ENCODE measurements at places on chromosomes 12 and 14.

DNA sequence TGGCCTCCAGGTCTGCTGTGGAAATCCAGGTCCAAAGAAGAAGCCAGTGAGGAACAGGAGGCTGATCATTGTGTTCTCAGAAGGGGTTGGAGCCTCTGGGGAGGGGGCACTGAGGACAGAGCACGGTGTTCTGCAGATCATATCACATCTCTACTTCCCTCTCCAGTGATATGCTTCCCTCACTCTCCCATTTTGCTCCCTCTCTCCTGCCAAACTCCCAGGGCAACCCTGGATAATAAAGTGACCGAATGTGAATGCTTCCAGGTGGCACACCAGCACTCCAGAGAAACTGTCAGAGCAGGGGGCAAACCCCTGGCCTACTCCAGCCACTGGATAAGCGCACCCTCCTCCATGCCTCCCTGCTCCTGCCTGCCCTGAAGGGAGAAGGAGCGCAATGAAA lies 57.8 kb downstream of the DPF3 start:
- DNase-seq: no peak

- DNase-seq: peak; percentile 59
Measured at GRCh38 chr12:46219877-46220655, 48.8 kb downstream of the SLC38A1 start.

GRCh38 chr12:95473231-95473883 lies 595 bp upstream of the METAP2 start:
- peak; percentile 66 for DNase-seq

DNA sequence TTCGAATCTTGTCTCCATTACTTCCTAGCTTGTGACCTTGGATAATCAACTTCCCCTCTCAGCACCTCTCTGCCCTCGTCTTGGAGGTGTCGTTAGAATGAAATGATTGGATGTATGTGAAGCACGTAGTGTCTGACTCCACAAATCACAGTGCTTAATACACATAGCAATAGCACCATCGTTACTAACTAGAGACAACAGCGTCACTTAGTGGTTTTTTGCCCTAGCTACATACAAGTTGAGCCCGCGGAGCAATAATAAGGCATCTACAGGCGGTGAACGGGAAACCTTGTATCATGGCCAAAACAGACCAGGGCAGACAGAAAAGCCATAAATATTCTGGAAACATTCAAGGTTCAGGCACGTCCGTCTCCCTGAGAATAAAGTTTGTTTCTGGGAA lies 154.9 kb downstream of the ASCL4 start:
- no peak for DNase-seq

DNA sequence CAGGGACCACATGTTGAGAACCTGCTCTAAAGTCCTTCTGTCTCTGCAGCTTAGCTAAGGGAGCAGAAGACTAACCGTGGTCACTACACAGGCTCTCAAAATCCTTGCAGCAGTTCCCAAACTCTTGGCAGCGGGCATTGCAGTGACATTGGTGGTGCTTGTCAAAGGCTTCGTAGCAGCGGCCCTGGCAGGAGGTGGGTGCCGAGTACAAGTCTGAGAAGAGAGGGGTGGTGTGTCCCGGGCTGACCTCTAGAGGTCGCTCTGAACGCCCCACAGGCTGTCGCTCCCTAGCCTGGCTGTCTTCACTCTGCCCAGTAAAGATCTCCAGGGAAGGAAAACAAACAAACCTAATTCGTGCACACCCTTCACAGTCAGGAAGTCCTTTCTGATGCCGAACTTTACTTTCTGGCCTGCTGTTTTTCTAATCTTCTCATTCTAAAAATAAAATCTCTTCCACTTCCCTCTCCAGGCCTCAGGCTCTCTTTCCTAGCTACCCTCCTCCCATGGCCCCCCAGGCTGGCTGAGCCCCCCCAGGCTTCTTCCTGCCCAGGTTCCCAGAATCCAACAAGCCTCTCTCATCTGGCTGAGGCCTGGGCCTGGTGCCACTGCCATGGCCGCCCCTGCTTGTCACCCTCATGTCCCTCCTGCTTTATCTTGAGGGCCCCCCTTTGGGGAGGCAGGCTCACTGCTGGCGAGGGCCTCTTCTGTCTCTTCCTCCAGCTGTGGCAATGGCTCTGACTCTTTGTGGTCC lies 7.7 kb downstream of the ENDOU start:
- peak; percentile 75 for DNase-seq

DNA sequence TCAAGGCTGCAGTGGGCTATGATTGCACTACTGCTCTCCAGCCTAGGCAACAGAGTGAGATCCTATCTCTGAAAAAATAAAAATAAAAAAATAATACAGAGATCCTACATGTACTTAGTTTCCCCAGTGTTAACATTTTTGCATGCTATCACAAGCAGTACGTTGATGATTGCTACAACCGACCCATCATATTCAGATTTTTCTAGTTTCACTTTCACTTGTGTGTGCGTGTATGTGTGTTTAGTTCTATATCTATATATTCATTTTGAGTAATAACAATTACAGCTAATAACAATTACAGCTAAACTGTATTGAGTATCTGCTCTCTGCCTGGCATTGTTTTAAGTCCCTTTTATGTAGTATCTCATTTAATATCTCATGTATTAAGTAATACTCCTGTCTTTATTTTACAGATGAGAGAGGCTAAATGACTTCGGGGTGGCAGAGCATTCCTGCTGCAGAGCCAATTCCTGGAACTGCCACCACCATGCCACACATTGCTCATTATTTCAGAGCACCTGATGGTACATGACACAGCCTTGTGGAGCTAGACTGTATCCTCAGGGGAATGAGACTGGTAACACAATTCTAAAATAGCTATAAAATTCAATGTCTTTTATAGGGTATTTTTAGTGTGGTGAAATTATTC lies 153.1 kb downstream of the BCAT1 start:
- DNase-seq: peak; percentile 24

DNA sequence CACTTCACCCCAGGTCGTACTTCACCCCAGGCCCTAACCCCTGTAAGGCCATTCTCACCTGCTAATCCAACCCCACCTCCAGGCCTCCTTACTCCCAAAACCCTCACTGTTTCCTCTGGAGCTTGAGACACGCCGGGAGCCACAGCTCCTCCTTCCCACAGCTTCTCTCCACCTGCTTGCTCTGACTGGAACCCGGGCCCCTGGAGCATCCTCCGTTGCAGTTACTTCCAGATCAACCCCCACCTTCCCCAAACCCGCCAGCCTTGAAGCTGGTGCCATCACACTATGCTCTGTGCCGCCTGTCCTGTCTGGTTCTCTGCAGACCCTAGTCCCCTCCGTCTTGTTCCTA lies 34.6 kb upstream of the PPP2R5C start:
- DNase-seq: no peak

DNA sequence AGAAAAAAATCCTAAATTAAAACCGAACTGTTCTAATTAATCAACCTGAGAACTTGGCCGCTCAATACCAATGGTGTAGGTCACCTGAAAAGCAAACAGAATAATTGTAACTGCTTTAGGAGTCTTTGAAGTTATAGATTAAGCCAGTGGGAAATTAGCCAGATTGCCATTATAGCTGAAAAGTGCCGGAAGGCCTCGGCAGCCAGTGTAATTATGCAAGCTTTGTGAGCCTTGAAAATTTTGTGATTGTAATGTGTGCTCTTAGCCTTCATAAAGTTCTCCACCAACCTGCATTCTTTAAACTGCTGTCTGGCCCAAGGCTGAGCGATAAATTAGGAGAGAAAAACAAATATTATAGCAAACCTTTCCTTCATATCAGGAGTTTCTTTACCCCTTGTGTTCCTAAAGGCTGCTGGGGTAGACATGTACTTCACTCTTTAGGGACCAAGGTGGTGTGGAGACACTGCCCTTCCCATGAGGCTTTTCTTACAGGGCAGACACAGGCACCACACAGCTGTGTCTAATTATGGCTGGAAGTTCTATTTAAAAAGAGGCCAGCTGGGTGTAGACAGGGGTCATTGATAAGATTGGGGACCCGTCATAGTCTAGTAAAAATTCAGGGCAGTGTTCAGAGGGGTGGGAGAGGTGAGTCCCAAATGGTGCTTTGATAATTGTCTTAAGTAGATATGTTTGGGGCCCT lies 991.2 kb downstream of the FLRT2 start:
- no peak for DNase-seq

DNA sequence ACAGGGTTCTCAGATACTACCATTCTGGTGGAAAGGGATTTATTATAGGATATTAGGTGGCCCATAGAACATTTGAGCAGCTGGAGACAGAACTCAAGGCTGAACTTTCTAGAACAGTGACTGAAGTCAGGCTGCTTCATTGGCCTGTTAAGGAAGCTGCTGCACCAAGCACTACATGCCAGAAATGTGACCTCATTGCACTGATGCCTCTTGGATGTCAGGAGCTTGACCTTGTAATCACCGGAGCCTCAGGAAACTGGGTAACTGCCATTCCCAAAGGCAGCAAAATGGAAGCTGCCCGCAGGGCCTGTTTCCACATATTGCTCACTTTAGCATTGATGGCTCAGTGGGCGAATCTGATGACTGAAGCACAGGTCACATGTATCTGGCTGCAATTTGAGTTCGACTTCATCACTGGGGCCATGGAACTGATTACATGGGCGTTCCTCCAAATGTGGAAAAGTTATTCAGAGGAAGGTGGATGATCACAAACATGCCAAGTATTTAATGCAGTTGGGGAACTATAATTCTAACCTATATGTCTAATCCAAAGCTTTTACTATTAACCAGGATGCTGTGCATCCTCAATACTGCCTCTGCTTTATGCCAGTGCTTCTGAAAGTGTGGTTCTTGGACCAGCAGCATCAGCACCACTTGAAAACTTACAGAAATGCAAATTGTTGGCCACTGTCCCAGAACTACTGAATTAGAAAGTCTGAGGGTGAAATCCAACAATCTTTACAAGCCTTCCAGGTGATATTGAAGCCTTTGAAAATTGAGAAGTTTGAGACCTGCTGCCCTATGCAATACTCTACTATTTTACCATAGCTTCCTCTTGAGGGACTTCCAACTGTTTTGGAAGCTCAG lies 337.2 kb upstream of the NAV3 start:
- DNase-seq: no peak

DNA sequence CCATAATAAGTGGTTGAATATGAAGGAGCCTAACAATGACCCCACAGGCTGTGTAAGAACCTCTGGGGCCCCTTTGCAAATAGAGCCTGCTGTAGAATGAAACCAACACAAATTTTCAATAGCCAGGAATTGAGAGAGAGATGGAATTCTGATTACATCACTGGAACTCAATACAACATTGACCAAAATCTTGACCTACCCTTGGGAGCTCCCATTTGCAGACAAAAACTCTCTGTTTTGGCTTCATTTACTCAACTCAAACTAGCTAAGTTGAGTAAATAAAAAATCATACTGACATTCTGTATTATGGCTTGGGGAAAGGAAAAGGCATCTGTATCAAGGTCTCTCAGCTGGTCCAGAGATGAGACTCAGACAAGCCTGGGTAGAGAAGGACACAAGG lies 91.0 kb downstream of the TBX3 start:
- no peak for DNase-seq

DNA sequence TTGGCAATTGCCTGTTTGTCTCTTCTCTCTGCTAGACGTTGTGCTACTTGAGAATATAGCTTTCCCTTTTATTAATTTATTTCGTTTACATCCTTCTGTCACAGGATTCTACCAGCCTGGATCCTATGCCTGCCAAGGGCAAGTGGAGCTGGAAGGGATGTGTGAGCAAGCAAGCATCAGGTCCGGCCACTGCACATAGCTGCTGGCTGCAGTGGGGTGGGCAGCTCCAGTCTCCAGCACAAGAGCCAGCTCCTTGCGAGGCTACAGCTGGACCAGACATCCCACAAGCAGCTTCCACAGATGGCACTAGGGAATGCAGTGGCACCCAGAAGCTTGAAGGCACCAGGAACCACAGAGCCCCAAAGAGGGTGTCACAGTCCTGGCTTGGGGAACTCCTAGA lies 225.0 kb downstream of the KCNC2 start:
- no peak for DNase-seq

GRCh38 chr14:70009961-70010360 lies 130.7 kb downstream of the SMOC1 start:
- DNase-seq: no peak

GRCh38 chr12:130849561-130850417 lies 10.7 kb upstream of the STX2 start:
- no peak for DNase-seq

DNA sequence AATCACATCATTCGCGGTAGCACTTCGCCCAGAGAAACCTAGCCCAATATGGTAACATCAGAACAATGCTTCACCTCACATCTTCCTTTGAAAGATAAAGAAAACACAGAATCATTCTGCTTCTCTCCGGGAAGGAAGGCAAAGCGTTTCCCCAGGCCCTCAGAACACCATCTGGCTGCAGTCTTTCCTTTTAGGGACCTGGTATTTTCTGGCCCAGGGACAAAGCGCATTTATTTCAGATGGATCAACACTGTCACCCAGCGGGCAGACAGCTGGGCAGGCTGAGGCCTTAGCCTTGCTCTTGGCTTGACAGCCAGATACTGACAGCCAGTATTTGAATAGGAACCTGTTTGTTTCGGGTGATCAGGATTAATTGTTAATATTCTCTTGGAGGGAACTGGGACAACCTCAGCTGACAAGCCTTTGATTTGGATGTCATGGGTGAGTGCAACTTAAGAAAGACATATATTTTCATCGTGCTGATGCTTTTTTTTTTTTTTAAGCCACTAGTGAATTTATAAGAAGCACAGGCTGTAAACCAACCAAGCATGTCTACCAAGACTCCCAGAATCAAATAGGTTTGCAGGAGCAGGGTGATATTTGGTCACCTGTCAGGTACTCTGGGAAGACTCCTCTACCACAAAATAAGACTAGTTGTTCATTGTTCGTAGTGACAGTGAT lies 118.9 kb downstream of the VEZT start:
- peak; percentile 13 for DNase-seq

- no peak for DNase-seq
Measured at GRCh38 chr12:45986641-45987339, 3.6 kb downstream of the SCAF11 start.

DNA sequence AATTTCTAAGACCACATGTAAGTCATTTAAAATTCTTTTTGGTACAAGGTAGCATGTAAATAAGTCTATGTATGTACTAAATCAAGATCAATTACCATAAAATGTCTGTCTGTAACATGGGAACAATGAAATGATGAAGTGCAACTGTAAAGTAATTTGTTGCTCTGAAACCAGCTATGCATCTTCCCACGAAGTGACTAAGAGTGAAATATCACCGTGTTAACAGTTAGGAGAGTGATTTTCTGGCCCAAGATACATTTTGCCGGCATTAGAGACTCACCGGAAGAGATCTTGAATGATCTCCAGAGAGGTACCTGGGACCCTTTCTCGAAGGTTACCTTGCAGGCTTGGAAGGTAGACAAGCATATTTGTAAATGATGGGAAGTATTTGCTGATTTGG lies 105.8 kb downstream of the SAMD4A start:
- no peak for DNase-seq

GRCh38 chr14:54344445-54344844 lies 52.4 kb upstream of the CDKN3 start:
- DNase-seq: no peak

DNA sequence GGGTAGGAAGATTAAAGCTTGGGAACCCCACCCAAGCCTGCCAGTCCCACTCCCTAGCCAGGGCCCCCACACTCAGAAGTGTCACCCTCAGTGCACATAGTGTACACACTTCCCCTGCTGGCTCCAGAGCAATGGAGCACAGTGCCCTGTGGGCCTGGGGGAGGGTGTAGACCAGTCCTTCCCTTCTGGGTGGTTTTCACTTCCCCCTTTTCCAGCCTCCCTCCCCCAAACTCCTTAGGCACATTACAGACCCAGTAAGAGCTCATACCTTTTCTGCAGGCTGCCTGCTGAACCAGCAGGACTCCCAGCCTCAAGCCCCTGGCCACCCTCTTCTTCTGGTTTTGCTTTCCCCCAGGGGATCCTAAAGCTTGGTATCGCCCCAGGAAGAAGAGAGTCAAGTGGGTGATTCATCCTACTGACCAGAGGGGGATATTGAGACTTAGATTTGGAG lies at the start of gene ZNF385A:
Gene ZNF385A (minus strand): TSS at position 143 of the 451 bp plus-strand sequence. CDS start 219 bp downstream, outside the sequence.
- no peak for DNase-seq

GRCh38 chr14:100673807-100674154 lies 52.9 kb upstream of the DLK1 start:
- DNase-seq: no peak
